H1 (cell line): ENCODE measurements at places on chromosomes 2 and 18. TPM values are rescaled to one million over a fixed set of nuclear protein-coding genes. Genes with fewer than 3 reads are reported as not detected.
A peak's percentile ranks its signal among the peaks of the same experiment; 100 is the strongest.

DNA sequence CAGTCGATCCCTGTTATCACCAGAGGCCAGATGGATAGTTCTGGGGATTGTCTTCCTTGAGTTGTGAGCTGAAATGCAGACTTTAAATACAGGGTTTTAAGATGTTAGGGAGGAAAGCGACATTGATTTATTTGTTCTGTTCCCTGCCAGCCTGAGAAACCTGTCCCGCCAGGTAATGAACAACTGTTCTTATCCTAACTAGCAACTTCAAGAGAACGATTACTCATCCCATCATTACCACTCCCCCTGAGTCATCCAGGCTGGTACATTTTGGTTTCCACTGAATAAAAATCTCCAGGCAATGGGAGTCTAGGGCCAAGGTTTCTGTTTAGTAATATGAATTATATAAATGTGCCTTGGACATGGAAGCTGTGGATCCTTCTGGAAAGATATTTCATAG, 131.2 kb downstream of the LYPD6B start:
- no peak for DNase-seq

IL1RN gene
- not detected in 2 replicates for total RNA-seq

DNA sequence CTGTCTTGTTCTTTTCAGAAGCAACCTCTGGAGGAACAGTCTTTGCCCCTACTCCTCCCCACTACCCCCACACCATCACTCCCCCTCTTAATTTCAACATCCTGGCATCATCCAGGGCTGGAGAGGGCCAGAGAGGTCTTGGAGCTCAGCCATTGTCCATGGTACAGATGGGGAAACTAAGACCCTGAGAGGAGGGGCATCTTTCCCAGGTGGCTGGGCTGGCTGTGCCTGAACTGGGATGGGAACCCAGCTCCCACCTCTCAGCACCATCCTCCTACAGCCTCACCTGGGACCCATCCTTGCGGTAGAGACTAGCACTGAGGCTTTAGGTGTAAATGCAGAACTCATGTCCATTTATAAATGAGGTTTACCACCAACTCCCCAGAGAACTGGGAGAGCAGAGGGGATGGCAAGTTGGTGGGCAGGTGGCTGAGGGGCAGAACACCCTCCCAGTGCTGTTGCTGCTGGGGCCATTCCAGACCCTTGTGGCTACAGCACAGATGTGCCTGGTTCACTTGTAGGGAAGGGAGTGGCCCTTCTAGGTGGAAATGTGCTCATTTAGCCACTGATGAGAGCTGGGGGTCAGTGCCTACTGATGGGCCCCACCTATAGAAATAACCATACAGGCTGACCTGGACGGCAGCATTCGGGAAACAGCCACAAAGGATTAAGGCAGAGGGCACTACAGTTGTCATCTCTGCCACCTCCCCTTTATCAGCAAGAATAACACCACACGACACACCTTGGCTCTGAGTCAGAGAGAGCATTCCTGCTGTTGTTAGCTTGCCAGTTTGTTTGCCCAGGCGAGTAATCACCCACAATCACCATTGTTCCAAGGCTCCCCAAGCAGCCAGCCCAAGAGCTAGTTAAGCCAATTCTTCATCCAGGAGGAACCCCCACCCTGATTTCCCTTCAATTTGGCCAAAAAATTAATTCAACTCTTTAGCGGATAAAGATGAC, 2.1 kb downstream of the MLPH start:
- DNase-seq: no peak

- peak; percentile 65 for DNase-seq
These were observed 1.0 kb downstream of the PPP3R1 start for GRCh38 chr2:68251187-68251854.

VIT gene
- total RNA-seq: not detected in 2 replicates

GRB14 gene
- 11.6 and 13.5 TPM in 2 replicates for total RNA-seq

- no peak for DNase-seq
These were observed 86.1 kb downstream of the SLC25A12 start for GRCh38 chr2:171807831-171808393.

DNA sequence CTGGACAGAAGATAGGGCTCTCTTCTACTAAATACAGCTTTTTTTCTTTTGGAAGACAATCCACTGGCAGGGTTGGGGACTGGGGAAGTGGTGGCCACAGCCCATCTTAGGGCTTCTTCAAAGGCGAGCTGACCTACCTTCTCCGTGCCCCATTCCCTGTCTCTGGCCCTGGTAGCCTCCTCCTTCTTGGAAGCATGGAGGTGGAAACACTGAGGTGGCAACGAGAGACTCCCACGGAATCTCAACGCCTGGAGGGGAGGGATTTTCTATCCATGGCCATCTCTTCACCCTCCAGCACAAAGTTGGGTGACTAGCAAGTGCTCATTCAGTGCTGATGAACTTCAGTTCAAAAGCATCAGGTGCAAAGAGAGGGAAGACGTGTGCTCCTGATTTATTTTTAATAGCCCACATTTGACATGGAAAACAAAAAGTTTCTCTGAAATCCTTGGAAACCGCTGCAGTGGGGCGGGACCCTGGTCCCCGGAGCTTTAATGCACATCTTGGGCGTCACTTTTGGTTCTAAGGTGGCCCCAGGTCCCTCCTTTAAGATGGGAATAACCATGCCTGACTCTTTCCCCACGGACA, 633 bp upstream of the ARMC9 start:
- DNase-seq: no peak

ZFP36L2 gene
- 102 and 109 TPM in 2 replicates for total RNA-seq

GRCh38 chr18:12840382-12840781, 43.7 kb downstream of the PTPN2 start:
- DNase-seq: no peak

- no peak for DNase-seq
These were observed 118.0 kb upstream of the UGP2 start for GRCh38 chr2:63723709-63724108.

DNA sequence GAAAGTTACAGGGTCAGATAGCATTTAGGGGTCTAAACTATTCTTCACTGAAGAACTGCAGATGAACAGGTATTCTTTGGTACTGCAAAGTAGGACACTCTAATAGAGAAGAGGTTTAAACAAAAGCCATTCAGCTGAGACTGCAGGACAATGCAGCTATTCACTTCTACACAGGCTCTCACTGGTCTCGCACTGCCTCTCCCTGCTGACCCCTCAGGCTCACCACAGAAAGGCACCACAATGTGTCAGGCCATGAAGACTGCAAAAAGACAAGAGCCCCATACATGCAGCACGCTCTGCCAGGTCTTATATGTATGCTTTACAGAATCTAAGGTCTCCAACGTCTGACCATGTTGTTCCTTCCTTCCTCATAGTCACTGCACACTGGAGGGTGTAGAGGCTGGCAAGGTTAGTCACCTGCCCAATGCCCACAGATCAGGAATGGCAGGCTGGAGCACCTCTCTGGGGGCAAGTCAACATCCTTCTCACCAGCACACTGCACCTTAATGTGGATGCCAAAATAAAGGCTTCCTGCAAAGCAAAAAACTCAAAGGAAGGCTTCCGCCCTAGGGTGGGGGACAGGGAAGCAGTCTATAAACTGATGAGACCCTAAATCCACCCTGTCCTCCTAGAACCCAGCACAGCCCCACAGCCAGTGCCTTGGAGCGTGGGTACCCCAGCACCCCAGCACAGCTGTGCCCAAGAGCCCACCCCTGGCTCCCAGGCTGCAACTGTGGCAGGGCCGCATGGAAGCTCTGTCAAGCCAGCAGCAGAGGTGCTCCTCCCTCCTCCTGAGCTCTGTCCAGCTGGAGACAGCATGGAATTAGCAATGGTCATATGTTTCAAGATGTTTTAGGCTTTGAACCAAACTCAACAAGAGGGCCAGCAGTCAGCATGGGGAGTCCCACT, 10.7 kb upstream of the RNU4ATAC start:
- no peak for DNase-seq
